ENCODE measurements at places on chromosomes 6 and 20.

GRCh38 chr6:3512832-3513231 lies 56.0 kb upstream of the SLC22A23 start:
- no peaks in the 10 kb centered on the region for H3K36me3 ChIP-seq
- no peak for DNase-seq

GRCh38 chr6:168691774-168692173 lies 250.8 kb downstream of the SMOC2 start:
- peaks cover 3% of the 10 kb centered on the region for H3K27me3 ChIP-seq
- no peak for DNase-seq
- H3K4me3 ChIP-seq: no peak overlapping the region
- no peaks in the 10 kb centered on the region for H3K4me1 ChIP-seq
- no peak overlapping the region for H3K27ac ChIP-seq

- DNase-seq: no peak
- H3K4me1 ChIP-seq: peaks cover 37% of the 10 kb centered on the region
- no peaks in the 10 kb centered on the region for H3K27me3 ChIP-seq
- peaks cover 16% of the 10 kb centered on the region for H3K36me3 ChIP-seq
- H3K4me3 ChIP-seq: no peak overlapping the region
Measured at GRCh38 chr20:50528129-50528528, 17.9 kb downstream of the PTPN1 start.

DNA sequence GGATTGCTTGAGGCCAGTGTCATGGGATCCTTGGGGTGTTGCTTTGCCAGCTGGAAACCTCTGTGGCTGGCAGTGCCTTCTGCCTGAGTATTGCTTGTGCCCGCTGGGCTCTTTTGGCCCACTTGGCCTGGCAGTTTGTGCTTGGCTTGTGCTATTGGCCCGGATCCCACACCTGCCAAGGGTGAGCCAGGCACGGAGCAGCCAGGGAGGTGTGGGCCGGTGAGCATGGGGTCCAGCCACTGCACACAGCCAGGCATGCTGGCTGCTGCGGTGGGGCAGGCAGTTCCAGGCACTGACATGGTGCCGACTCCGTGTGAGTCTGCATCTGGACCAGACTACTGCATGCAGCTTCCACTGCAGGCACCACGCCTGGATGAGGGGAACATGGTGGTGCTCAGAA lies 62.5 kb upstream of the SYNCRIP start:
- no peak overlapping the region for H3K27ac ChIP-seq
- DNase-seq: no peak
- H3K4me1 ChIP-seq: no peaks in the 10 kb centered on the region
- no peak overlapping the region for H3K4me3 ChIP-seq
- H3K27me3 ChIP-seq: no peaks in the 10 kb centered on the region

All from activated naive CD8-positive, alpha-beta T cell treated with anti-CD3 and anti-CD28 coated beads for 36 hours (primary cell).